Right kidney (tissue), 9 donors: ENCODE measurements at places on chromosomes 2 and 18.

- DNase-seq: no peak
Observed at GRCh38 chr2:37856101-37856751, 68.9 kb upstream of the RMDN2 start.

- no peak for DNase-seq
Observed at GRCh38 chr2:192000196-192000980, 153.5 kb upstream of the CAVIN2 start.

DNA sequence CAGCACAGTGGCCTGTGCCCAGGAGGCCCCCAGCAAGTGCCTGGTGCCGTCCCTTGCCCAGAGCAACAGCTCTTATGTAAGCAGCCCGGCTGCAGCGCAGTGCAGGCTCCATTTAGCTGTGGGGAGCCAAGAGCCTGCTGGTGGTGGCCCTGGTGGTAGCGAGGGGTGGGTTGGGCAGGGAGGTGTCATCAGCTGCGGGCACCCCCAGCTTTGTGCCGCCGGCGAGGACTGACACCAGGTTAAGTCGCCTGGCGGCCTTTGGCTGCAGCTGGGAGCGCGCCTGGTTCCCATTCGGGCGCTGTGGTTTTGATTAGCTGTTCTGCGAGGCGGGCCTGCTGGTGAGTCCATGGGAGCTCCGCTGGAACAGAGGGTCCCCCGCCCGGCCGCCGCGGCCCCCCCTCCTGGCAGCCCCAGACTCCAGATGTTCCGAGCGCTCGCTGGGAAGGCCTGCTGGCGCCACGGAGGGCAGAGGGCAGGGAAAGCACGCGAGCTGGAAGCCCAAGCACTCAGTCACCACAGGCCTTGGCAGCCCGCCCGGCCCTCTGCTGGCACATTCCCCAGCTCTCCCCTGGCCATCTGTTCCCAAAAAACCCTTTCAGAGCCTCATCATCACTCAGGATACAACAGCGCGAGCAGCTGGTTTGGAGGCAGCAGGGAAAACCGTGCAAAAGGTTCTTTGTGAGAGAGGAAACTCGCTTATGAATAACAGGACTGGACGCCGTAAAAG, 18.4 kb downstream of the ATOH8 start:
- peak; percentile 84 for DNase-seq

- no peak for DNase-seq
Observed at GRCh38 chr2:174516501-174517378, 29.9 kb upstream of the GPR155 start.

DNA sequence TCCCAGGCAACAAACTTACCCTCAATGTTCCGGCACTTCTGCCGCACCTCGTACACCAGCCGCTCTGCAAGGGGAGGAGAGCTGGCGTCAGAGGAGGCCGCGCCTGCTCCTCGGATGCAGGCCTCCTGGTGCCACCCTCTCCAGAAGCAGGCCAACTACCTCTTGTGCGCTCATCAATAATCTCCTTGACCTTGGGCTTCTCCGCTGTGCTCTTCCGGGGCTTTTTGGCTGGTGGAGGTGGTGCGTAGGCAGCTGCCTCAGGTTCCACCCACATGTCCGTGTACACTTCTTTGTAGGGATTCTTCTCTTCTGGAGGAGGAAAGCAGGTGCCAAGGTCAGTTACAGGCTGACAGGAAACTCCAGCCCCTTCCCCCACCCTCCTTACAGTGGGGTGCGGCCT, 77.6 kb upstream of the POMC start:
- no peak for DNase-seq

DNA sequence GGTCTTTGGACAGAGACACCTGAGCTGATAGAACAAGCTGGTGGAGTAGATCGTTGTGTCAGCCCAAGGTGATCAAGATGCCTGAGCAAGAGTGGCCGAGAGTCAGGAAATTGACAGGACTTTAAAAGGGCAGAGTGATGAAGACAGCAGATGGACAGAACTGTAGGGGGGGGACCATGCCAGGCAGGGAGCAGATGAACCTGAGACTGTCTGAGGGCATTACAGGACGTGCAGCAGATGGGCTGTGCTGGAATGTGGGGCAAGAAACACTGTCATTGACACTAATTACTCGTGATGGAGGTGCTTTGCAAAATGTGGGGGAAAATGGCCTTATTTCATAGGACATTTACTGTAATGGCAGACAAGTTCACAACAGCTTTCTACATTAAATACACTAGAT, 225.0 kb downstream of the THSD7B start:
- no peak for DNase-seq

GRCh38 chr2:149087751-149088150, 49.3 kb downstream of the LYPD6B start:
- DNase-seq: no peak

- no peak for DNase-seq
Observed at GRCh38 chr2:64748561-64748960, 94.8 kb upstream of the SERTAD2 start.

DNA sequence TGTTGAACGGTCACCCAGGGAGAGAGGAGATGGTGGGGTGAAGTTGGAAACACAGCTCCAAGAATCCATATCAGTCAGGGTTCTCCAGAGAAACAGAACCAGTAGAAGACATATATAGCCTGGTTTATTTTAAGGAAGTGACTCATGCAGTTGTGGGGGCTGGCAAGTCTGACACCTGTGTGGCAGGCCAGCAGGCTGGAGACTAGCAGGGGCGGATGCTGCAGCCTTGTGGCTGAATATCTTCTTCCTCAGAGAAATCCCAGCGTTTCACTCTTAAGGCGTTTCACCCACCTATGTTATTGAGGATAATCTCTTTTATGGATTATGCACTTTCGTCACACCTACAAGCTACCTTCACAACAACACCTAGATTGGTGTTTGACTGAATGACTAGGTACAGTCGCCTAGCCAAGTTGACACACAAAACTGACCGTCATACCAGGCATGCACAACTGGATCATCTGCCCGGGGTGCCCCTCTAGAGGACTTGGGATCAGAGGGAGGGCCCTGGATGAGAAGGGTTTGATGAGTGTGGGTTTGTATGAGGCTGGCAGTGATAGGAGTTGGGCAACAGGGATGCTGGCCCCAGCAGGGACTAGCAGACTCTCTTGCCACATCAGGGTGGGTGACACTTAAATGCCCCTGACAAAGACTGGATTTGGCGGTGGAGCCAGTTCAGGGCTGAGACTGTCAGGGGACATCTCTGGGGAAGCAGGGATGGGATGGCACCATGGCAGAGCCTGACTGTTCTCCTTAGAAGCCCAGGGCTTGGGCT, 23.4 kb downstream of the MROH2A start:
- DNase-seq: no peak

DNA sequence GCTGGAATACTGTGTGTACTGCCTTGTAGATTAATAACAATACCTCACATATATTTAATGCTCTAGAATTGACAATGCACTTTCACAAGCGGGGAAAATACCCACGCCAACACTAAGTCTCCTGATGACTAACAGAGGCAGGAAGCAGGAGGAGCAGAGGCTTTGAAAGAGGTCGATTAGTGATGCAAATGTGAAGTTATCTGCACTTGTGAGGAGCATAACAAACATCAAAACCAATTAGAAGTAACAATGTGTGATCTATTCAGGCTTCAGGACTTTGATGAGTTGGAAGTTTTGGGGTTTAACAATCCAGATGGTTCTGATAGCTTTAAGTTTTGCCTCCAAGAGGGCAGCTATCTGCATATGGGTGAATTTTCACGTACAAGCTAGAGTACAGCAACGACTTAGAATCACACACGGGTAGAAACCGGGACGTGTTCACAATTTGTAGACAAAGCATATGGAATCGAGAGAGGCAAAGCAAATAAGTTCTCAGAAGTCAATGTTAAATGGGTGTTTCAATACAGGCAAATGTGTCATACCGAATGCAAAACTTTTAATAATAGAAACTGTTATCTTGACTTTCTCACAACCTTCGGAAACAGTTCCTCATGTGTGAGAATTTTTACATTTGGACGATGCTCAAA, 114.5 kb downstream of the METTL8 start:
- no peak for DNase-seq

- DNase-seq: no peak
Observed at GRCh38 chr2:235740821-235741220, 247.0 kb downstream of the AGAP1 start.

DNA sequence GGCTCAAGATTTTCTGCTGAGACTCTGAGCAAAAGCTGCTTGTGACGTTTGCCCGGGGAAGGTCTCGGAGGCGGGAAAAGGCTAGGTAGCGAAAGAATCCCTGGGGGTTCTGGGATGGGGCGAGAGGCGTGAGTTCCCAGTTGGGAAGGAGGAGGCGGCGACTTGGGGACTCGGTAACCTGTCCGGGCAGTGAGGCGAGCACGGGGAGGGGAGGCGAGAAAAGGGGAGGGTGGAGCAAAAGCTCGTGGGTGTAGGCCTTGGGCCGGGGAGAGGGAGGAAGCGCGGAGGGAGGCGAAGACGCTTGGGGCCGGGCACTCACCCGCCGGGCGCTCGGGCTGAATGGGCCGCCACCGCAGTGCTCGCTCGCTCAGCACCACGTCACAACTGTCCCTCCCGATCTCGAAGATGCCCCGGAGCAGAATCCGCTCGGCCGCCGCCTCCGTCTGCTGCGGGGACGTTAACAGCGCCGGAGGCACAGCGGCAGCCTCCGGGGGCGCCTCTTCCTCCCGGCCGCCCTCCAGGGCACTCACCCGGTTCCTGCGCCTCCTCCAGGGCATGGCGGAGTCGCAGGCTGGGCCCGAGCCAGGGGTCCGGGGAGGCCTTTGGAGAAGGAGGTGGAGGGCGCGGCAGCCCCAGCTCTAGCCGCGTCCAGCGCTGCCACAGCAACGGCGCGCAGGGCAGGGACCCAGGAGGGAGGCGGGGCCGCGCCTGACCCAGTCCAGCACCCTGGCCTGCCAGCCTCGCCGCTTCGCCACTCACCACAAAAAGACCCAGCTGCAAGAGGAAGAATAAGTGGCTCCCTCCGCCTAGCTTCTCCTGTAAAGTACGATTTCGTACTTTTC, at the start of gene CERKL:
TSS of gene CERKL (minus strand) at position 656 of the 842 bp plus-strand sequence. CDS start at position 557, 99 bp downstream.
- peak; percentile 73 for DNase-seq

DNA sequence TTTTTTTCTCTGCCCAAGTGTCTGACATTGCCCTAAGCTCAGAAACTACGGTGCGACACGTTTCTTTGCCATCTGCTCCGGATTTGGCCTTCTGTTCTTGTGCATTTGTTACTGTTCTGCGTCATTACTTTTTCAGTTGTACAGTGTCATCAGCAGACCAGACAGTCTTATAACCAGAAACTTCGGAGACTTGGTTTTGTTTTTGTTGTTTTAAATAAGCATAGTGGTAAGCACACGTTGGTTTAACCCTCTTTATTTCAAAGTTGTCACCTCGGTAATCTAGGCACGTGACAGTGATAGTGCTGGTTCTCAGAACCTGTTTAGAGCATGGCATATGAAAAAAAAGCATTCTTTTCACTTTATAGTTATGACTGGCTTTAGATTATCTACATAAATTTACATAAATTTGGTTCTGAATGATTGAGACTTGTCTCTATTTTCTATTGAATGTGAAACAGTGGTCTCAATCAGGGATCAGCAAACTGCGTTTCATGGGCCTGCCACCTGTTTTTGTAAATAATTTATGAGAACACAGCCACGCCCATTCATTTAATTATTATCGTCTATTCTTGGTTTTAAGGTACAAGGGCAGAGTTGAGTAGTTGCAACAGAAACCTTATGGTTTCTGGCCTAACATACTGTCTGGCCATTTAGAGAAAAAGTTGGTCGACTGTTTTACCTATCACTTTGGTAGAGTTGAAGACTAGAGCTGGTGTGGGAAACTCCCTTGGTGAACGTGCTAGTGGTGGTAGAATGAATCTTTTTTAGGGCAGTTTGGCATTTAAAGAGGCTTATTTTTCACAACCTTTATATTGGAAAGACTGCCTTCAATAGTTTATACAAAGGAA, 106.5 kb downstream of the ZNF532 start:
- no peak for DNase-seq

GRCh38 chr18:3119401-3120341, 100.1 kb downstream of the MYOM1 start:
- no peak for DNase-seq

DNA sequence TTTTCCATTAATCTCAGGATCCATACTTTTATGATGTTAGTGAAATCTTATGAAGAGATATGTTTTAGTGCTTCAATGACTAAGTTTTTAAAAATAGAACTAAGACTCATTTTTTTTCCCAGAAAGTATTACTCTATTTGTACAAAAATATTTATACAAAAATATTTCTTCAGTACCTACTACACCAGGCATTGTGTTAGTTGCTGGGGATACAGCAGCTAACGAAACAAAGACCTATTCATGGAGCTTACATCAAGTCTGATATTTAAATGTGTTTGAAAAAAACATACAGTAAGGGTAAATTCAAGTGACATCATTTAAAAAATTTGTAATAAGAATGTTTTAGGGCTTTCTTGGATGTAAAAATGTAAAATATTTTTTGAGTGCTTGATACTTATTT, 11.6 kb downstream of the VAPA start:
- DNase-seq: no peak

DNA sequence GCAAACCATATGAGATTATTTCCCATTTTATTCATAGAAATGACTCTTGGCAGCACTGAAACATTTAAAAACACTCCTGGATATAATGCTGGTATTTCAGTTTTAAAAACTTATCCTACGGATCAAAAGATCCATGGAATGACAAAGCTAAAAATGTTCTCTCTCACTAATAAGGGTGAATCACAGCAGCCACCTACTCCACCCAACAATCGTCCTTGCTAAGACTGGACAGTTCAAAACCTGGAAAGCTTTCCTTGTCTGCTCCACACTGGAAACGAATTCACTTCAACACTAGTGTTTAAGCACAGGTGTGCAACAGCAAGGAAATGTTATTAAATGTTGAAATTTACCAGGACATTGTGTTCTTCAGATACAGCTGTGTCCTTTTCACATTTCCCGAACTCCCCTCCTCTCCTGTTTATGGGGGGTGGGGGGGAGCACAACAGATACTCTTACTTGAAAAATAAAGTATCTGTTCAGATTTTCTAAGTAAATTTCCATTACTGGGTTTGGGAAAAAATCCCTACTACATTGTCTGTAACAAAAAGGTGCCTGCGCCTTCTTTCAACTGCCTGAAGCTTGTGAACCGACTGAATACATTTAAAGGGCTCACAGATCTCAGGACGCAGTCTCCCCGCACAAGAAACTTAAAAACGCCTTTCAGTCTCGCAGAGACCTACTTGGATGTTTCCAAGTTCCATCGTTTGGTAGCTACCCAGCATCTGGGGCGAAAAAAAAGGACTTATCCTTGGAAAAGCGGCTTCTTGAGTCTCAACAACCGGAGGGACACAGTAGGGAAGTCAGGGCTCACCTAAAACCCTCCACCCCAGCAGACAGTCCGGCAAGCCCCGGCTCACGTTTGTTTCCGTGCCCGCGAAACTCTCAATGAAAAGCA, 1.3 kb downstream of the YWHAQ start:
- no peak for DNase-seq

- DNase-seq: peak; percentile 76
Observed at GRCh38 chr2:241507430-241508239, 749 bp downstream of the STK25 start.
